ENCODE measurements at places on chromosomes 3 and 15. TPM values are rescaled to one million over a fixed set of nuclear protein-coding genes. Genes with fewer than 3 reads are reported as not detected.

DNA sequence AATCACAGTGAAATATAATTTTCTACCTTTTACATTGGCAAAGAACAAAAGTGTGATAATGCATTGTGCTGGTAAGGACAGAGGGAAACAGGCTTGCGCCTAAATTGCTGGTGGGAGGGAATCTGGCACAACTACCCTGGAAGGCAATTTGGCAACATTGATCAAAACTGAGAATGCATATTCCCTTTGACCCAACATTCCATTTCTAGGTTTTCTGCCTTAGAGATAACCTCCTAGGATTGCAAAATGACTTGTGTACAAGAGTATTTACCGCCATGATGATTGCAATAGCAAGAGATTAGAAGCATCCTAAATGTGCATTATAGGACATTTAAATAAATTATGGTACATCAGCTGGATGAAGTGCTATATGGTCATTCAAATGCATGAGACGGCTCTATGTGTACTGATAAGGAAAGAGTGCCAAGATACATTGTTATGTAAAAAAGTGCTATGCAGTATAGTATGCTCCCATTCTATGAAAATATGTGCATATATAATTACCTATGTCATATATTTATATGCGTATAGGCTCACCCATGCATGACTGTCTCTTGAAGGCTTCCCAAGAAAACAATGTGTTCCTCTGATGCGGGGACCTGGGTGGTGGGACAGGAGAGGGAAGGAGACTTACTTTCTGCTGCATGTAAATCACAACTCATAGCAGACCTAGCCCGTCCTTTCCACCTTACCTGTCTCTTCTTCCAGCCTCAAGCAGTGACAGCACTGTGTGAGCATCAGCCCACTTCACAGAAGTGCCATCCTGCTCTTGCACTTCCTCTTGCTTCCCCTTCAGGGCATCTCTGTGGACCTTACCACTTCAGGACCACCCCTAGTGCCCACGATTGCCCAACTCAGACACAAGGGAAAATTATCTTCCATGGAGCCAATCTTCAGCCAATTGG lies 249.9 kb upstream of the TLE3 start:
- DNase-seq, result no peak

- DNase-seq, result no peak
These were observed 541.1 kb downstream of the NLGN1 start for GRCh38 chr3:173938616-173939015.

DNA sequence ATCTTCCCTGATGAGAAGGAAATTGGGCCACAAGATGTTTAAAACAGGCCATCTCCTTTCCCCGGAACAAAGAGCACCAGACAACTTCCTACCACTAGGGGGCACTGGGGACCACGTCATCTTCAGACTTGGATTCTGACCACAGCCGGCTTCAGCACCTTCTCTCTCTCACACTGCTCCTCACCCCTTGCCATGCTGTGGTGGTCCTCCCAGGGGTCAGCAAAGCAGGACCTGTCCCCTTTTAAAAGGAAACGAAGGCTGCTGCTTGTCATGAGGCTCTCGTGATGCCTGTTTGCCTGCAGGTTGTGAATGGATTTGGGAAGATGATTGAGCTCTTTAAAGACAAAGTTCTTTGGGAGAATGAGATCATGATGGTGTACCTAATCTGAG lies 16.2 kb downstream of the RFT1 start:
- DNase-seq, result peak; percentile 77

DNA sequence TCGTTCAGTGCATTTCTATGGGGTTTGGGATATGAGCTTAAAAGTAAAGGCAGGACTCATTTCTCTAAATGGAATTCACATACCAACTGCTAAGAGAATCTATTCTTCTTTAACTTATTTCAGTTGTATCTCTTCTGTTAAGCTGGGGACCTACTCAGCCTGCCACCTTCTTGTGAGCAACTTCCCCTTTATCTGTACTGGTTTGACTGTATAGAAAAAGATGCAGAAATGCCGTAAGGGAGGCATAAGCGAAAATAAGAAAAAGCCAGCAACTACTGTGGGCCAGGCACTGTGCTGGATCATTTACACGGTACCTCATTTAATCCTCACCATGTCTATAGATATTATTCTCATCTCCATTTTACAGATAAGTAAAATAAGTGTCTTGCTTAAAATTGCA lies 38.4 kb downstream of the RBMS3 start:
- DNase-seq, result no peak

- DNase-seq, result no peak
These were observed 3.5 kb downstream of the CHD2 start for GRCh38 chr15:92903631-92903965.

GRCh38 chr3:61507946-61508345 lies 53.4 kb upstream of the PTPRG start:
- DNase-seq, result no peak

- peak; percentile 71 for DNase-seq
These were observed 8.9 kb downstream of the ECE2 start for GRCh38 chr3:184284696-184285095.

DNA sequence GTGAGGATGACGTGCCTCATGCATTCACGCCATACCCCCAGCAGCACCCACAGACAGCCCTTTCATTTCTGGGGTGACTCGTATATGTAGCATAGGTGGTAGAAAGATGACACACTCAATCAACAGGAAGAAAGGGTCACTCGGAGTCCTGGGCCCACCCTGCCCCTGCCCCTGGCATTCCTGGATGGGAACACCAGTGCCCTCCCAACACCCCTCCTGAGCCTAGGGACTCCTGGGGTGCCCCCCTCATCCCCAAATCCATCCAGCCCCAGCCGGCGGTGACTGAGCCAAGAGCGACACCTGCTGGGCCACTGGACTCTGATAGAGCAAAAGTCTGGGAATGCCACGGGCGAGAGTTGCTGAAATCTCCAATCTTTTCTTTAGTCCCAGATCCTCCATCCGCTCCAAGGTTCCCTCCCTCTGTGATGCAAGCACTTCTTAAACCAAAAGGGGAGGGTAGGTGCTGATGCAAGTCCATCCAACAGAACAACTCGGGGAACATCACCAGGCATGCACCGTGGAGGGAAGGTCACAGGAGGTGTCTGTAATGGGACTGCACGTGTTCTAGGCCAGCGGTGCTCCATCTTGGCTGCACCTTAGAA lies 31.1 kb downstream of the ACAN start:
- DNase-seq, result peak; percentile 45

GRCh38 chr15:74432968-74433591 lies 678 bp downstream of the SEMA7A start:
- no peak for DNase-seq

GRCh38 chr3:14033023-14033422 lies 91.6 kb downstream of the CHCHD4 start:
- no peak for DNase-seq

GRCh38 chr15:77617476-77618230 lies 15.1 kb downstream of the LINGO1 start:
- no peak for DNase-seq

- peak; percentile 60 for DNase-seq
These were observed 1.7 kb downstream of the MEIS2 start for GRCh38 chr15:37098468-37099318.

DNA sequence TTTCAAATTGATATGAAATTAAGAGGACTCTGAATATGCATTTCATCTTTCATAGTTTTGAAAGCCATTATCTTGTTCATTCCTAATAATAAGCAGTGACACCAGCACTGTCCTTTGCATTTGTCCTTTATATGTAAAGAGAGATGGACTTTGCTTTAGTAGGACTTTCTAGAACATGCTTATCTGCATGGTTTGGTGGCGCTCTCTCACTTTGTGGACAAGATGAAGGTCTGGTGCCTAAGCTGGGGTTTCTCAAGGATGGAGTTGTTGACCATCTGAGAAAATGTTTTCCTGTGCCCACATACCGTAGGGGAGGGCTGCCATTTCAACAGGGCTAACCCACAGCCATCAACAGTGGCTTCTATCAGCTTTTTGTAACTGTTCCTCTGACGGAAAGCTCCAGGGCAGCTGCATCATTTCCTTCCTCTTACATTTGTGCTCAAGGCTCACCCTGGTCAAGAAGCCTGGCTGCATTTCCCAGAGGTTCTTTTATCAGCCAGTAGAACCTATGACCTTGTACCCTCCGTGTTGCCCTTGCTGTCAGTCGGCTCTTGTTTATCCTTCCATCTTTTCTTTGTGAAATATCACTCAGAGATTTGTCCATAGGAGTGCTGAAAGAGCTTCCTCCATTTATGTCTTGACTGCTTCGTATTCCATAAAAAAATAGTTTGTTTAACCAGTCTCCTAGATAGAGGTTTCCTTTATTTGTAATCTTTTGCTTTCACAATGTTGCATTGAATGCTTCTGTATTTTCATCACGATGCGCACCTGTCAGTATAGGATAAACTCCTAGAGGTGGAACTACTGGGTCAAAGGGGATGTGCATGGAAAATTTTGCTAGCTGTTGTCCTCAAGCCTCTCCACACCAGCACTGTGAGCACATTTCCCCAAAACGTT lies 44.6 kb downstream of the ABHD2 start:
- DNase-seq, result peak; percentile 64

- DNase-seq, result peak; percentile 26
These were observed at the start of the genes FOXL2 and FOXL2NB for GRCh38 chr3:138946663-138947494. TSS of gene FOXL2 (minus strand) at chr3:138947137. CDS start at chr3:138946722, 415 bp downstream. TSS of gene FOXL2NB (plus strand) at chr3:138947217. CDS start at chr3:138947365, 148 bp downstream.

DNA sequence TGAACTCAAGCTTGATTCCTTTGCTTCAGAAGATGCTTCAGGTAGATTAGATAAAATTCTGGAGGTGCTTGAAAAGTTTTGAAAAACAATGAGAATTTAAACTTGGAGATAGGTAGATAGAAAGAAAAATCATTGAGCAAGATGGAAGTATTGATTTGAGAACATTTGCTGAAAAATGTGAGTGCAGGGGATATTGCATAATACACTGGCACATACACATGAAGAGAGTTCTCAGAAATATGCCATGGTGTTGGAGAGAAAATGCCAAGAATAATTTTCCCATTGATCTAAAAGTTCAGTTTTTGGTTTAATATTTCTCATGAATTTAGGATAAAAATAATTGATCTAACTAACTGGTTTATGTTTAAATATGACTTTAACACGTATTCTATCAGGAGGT lies 107.2 kb upstream of the GBE1 start:
- DNase-seq, result no peak

DNA sequence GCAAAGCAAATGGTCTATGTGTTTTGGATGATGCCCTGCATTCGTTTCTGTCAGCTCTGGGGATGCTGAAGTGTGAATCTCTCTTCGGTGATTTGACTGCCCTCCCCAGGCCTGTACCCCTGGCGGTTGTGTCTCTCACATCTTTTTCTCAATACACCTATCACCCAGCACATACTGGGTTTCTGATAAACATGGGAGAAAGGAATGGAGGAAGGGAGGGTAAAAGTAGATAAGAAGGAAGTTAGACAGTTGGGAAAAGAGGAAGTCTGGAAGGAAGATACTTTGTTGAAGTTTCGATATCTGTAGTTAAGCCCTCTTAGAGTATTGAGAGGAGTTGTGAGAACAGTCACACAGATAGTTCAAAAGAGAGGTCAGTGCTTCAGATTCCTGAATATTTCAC lies 35.8 kb upstream of the LRTM1 start:
- DNase-seq, result no peak

DNA sequence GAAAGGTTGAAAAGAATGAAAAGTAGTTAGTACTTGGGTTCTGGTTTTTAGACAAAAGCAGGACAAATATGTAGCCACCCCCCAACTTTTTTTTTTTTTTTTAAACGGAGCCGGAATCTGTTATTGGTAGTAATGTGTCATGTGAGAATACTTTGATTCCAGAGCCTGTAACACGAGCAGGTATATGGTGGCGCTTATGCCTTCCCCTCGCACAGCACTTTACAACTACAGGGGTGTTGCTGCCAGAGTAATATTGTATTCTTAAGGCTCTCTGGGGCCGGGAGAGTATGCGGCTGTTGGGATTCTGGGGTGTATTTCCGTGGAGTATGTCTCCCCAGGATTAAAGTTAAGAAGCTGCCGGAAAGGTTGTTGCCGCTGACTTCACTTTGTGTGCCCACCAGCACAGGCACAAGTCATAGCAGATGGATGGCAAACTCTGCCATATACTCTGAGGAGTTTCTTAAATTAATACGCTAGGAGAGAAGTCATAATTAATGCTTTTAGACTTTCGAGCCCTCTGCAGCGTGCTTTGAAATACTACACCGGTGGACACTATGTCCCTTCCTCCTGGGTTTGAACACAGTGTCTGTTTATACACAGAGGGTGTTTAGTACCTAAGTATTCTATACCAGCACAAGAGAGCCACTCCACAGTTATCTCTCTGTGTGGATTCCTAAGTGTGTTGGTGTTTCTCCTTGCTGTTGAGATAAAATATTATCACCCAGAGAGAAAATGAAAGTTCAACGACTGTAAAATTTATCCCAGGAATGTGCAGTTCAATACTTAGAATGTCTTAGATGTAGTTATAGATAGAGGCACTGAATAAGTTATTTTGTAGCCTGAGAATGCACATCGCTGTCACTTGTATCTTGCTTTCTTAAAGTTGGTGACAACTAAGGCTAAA lies 1.4 kb downstream of the MBNL1 start:
- DNase-seq, result peak; percentile 67

DNA sequence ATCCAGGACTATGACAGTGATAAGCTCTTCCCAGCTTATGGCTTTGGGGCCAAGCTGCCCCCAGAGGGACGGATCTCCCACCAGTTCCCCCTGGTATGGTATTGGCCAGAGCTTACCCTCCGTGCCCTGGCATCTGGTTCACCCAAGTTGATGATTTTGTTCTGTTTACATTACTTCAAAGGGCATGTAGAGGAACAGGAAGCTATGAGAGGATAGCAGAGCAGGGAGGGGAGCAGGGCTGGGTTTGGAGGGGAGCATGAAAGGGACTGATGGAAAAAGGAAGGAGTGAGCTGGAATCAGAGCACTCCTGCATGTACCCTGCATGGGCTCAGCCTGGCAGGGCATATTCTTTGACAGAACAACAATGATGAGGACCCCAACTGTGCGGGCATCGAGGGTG lies 13.4 kb upstream of the BRPF1 start:
- no peak for DNase-seq

DNA sequence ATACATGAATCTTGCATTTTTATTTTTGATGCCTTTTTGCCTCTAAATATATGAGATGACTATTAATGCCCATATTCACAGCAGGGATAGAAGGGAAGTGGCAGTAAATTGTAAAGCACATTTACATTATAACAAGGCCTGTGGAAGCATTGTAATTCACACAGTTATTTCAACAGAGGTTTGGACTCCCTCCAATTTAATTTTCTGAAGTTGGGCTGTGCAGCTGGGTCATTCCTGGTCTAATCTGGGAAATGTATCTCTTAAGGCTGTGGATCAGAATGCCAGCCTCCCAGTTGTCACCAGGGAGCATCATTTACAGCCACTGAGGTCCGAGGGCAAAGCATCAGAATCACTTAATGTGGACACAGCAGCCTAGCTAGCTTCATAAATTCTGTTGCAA lies 434.5 kb downstream of the MFSD1 start:
- DNase-seq, result peak; percentile 82

GRCh38 chr3:100254168-100254777 lies 6.5 kb upstream of the TBC1D23 start:
- DNase-seq, result peak; percentile 72

The FBXW12 gene
- not detected for total RNA-seq

The ANKUB1 gene
- total RNA-seq, result not detected

The TF gene
- total RNA-seq, result not detected

The RASL12 gene
- 0.39 TPM for total RNA-seq

The AP4E1 gene
- 11.7 TPM for total RNA-seq

The CTXND1 gene
- total RNA-seq, result not detected

The TUSC7 gene
- not detected for total RNA-seq

The CAV3 gene
- not detected for total RNA-seq

The FBLN2 gene
- total RNA-seq, result 52.7 TPM

The ALG3 gene
- 71.2 TPM for total RNA-seq
